ENCODE measurements at places on chromosomes 5 and 9. TPM values are rescaled to one million over a fixed set of nuclear protein-coding genes. Genes with fewer than 3 reads are reported as not detected.

Gene TAF11L5
- not detected for total RNA-seq

Gene ATP6V1G1
- 44.0 TPM for total RNA-seq

Gene ZNF169
- 1.4 TPM for total RNA-seq

Gene OR1J2
- not detected for total RNA-seq

Gene ADAMTSL2
- total RNA-seq, result 23.0 TPM

Gene CYLC2
- total RNA-seq, result not detected

Gene F2RL1
- 6.8 TPM for total RNA-seq

Gene HBEGF
- total RNA-seq, result 0.53 TPM

Gene SLC1A1
- total RNA-seq, result 82.7 TPM

Gene TAF9
- 26.0 TPM for total RNA-seq

Gene AGXT2
- 55.0 TPM for total RNA-seq

Gene PGM5
- total RNA-seq, result 1.4 TPM

Gene ZBED3
- total RNA-seq, result 17.5 TPM

Gene CNTFR
- total RNA-seq, result 4.7 TPM

DNA sequence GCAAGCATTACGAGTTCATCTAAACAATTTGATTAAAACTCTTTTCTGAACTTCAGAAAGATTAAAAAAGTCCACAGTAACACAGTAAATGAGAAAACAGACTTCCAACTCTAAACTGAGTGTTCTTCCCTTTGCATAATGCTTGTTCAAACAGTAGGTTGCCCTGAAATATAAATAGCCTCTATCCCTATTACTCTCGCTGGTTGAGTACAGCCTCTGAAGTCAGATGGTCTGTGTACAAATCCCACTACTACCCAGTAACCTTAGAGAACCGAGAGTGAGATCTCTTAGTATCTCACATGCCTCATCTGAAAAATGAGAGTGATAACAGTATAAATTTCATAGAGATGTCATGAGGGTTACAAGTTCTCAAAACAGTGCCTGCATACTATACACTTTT, 591.6 kb downstream of the CAAP1 start:
- DNase-seq, result no peak

DNA sequence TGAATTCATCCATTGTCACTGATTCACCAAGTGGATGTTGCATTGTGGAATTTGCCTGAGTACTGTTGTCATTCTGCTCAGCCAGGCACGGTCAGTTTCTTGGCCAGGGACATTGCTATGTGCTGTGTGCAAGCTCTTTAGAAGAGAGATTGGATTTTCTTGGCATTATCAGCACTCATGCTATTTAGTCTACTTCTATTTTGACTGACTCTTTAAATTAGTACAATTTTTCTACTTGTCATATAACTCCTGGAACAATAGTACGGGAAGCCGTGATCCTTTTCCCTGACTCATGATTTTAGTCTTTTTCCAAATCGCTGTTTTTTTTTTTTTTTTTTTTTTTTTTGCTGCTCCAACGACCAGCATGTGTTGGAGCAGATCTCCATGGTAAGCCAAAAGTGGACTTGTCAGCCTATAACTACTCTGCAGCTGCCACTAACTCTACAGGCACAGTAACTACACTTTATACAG, 129.7 kb downstream of the CDC42SE2 start:
- peak; percentile 37 for DNase-seq

- DNase-seq, result no peak
These were observed 54.3 kb downstream of the ADGRV1 start for GRCh38 chr5:90612919-90613318.

- DNase-seq, result peak; percentile 48
These were observed 41.9 kb downstream of the NACC2 start for GRCh38 chr9:136052991-136053756.

DNA sequence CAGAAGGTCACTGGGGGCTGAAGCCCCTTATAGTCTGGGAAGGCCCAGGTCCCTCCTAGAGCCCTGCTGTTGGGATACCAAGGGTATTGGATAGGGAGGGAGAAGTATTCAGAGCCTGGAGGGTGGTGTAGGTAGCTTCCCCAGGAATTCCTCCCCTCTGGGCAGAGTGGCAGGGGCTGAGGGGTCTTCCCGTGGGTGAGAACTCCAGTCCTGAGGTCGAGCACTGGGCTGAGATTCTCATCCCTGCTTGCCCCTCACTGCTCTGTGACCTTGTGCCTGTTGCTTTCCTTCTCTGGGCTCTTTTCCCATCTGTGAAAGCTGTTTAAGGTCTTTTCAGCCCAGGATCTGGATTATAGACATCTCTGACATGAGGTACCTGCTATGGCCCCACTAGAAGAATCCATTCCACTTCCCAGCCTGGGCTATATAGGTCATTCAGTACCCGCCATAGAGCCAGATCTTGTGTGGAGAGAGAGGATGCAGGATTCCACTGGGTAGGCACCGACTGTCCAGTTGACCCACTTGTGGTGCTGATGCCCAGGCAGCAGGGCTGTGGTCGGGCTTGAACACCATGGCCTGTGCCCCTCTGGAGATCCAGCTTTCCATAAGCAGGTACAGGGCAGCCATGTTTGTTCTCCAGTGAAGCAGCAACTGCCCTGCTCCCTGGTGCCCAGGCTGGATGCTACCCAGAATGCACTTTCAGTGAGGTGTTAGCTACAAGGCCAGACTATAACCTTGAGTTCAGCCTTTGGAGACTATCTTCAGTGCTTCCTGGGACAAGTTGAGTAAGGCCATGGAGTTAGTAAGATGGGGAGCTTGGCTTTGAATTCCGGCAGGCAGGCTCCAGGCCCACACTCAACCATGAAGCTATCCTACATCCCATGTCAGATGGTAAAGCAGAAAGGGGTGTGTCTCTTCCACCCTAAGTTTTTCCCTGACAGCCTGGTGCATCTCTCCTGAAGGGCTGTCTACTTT, 60.1 kb downstream of the AMBP start:
- no peak for DNase-seq

DNA sequence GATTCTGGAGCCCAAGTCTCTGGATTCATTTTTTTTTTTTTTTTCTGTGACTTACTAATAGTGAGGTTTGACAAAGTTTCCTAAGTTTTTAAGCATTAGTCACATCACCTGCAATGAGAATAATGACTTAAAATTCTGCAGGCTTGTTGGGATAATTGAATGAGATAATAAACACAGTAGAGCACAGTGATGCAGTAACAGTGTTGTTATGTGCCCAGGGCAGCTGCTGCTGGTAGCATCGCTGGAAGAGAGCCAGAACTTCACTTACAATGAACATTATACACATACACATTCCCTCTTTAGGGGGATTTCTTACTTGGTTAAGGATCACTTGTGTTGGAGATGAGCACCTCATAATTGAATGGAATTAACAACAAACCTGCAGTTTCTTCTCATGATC, 78.9 kb downstream of the ALDH7A1 start:
- DNase-seq, result no peak

GRCh38 chr5:34061993-34062392, 19.0 kb upstream of the C1QTNF3 start:
- peak; percentile 81 for DNase-seq

DNA sequence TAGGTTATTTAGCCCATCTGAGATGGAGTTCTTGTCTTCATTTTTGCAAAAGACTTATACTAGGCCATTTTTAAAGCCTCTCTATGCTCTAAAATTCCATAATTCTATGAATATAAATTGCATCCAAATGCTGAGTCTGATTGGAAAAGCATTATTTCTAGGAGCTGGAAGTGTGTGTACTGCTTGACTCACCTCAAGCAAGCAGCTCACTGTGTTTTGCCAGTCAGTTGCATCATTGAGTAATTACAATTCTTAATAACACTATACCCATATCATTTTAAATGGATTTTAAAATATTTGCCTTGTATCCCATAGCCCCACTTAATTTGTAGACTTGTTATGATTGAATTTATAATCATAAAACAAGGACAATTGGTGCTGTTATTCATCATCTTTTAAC, 161.0 kb downstream of the PAM start:
- no peak for DNase-seq

DNA sequence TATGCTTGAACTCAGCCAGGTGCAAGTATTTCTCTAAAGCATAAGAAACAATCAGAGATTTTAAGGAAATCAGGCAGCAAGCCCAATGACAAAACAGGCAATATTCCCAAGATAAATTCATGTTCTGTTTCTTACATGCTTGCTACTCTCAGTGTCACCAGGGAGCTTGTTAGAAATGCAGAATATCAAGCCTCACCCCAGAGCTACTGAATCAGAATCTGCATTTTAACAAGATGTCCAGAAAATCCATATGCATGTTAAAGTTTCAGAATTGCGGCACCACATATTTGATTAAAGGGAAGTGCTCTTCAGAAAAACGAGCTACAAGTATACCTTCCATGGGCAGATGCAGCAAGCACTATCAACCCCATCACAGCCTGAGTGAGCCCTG, 54.4 kb downstream of the MFAP3 start:
- DNase-seq, result no peak

DNA sequence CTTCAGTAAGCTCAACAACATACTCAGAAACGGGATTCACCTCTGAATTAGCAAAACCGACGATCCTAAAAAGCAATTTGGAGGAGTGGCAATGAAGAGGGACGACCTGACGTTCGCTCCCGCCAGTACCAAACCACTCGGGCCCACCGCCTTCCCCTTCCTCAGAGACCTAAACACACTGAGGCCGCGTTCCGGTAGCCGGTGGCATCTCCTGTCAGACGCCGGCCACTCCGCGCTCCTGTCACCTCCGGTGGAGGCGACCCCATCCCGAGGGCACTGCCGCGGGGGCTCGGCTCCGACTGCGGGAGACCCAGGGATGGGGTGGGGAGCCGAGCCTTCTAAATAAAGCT, 617 bp downstream of the PPP6C start:
- peak; percentile 45 for DNase-seq

DNA sequence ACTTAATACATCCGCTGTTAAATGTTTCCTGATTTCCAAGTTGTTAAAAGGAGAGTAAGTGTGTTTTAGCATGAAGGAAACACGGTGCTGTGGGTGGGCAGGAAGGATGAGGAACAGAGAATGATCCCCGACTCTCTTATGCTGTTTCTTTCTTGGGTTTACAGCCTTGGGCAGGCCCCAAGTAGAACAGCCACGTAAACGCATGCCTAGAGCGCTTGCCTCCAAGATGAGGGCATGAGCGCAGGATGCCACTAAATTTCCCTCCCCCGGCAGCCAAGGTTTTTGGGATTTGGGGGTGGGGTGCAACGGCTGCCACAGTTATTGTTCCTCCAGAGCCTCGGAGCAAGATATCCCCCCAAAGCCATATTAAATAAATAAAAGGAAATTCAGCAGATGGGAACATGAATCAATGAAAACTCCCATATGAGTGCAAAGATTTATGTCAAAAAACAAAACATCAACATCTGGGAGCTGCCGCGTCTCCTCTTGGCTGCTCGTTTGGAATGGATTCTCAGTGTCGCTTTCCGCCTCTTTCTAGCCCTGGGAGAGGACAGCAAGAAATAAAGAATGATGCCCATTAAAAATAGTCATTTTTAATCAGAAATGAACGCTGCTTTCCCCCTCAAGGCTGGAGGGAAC, 10.0 kb upstream of the DELE1 start:
- DNase-seq, result no peak

DNA sequence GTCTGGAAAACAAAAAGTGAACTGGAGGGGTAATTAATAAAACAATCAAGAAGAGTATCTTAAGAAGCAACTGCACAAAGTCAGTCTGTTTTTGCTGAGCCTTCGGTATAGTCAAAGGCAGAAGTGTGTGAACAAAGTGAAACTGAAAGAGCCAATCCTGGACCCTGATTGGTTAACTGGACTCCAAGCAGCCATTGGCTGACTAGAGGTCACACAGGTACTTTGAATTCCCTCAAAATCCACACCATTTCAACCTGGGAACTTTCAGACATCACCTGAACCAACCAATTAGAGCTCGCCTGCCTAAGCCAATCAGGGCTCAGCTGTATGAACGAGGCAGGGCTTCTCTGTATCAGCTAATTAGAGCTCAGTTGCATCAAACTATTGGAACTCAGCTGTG, 286.7 kb downstream of the TLE4 start:
- DNase-seq, result no peak

- DNase-seq, result peak; percentile 77
These were observed 84.9 kb downstream of the RGS3 start for GRCh38 chr9:113548221-113549041.

GRCh38 chr5:33696411-33696810, 195.4 kb downstream of the ADAMTS12 start:
- DNase-seq, result no peak

- DNase-seq, result no peak
These were observed 65.0 kb upstream of the AFAP1L1 start for GRCh38 chr5:149206524-149207141.

DNA sequence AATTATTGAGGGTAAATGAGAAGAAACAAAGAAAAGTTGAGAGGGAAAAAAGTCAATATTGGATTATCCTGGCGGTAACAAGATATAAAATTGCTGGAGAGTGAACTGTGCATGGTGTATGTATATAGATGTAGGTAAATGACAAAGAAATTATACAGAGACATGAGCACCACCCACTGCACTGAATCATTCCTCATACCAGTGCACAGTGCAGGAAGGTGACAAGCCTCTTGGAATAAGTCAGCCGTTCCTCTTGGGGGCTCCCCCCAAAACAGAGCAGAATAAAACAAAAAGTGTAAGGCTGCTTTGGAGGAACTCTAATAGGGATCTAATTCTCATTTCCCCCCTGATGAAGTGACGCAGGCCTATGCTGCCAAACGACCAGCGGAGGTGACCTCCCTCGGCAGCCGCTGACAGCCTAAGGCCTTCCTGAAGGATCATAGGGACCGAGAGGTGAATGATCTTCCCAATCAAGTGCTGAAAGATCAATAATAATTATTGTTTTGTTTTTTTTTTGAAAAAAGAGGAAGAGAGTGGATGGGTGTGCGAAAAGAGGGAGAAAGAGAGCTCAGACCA, 245.0 kb downstream of the PSAT1 start:
- no peak for DNase-seq

GRCh38 chr9:120876842-120877240, at the start of gene PHF19:
Gene PHF19 (minus strand): TSS chr9:120877188. CDS start chr9:120874741, 2,447 bp downstream.
- DNase-seq, result no peak

DNA sequence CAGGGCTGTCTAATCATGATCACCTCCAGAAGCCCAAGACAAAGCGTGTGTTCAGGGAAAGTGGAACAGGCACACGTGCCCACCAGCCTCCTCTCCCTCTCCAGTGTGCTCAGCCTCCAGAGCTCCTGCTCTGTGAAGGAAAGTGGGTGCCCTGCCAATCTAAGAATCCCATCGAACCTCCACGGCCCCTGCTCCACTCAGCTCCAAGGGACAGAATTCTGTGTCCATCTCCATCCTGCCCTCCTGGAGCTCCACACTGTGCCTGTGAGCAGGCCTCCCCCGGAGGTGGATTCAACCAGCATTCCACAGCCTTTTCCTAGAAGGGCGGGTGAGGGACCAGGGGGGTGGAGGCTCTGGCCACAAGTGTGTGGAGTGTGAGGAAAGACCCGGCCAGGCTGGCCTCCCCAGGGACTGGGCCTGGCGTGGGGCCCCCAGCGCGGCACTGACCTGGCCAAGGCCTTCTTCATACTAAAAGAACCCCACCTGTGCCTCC, 6.0 kb downstream of the EEIG1 start:
- DNase-seq, result no peak

GRCh38 chr9:138042640-138043039, 165.1 kb downstream of the CACNA1B start:
- no peak for DNase-seq

- DNase-seq, result peak; percentile 35
These were observed 1.0 kb upstream of the UBAP1 start for GRCh38 chr9:34177593-34178435.

GRCh38 chr9:108197008-108197365, 658.8 kb downstream of the ACTL7B start:
- DNase-seq, result no peak

Data from right lobe of liver (tissue), 6 donors.